CD4-positive, alpha-beta T cell treated with Interferon gamma for 1 hour (primary cell): ENCODE measurements at places on chromosomes 13 and 19.

DNA sequence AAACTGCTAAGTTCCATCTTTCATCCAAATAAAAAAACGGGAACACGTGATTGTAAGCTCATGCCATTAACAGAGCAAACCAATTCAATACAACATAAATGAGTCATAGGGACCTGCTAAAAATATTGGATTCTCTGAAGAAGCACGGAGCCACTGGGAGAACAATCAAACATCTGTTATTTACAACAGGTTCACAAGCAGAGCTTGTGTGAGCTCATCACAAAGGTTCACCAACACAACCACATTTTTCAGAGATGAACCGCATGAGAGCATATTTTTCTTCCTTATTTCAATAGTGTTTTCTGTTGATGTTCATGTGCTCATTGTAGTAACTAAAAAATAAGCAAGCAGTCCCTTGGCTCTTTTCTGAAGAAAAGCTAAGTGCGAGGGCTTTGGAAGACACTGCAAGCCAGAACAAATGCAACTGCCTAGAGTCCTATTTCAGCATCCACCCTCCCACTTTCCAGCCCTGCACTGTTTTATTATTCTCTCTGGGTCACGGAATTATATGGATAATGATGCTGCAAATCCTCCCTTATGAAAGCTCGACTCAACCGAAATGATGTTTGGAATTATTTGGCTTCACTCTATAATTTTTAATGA, 545.8 kb downstream of the LIG4 start:
- DNase-seq = no peak

- no peak for DNase-seq
These were observed 67.7 kb upstream of the LSM14A start for GRCh38 chr19:34104557-34104956.

- DNase-seq = no peak
These were observed 13.2 kb downstream of the SPACA6 start for GRCh38 chr19:51706296-51706695.

GRCh38 chr13:110107568-110108347, 199.2 kb downstream of the COL4A1 start:
- DNase-seq = no peak

- DNase-seq = no peak
These were observed 33.6 kb upstream of the EDNRB start for GRCh38 chr13:77952276-77952675.

- no peak for DNase-seq
These were observed 74.9 kb upstream of the MTIF3 start for GRCh38 chr13:27524981-27525975.

DNA sequence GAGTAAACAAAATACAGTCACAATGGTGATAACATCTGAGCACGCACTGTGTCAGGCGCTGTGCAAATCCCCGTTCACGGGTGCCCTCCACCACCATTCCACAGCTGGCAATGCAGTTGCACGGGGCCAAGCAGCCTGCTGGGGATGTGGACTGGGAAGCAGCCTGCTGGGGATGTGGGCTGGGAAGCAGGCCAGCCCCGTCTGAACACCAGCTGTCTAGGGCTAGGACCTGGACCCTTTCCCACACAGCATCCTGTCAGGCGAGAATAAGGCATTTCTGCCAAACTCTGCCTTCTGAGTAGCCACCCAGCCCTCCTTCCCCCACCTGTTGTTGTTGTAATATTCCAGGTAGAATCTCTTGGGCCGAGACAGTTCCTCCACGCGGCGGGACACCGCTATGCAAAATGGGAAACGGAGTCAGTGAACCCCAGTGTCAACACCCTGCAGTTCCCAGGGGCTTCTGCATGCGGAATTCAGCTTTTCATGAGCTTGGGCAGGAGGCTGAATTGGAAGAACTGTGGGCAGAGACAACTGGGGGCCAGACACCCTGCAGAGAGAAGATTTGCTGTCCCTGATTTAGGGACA, 27.8 kb upstream of the MIER2 start:
- DNase-seq = no peak

DNA sequence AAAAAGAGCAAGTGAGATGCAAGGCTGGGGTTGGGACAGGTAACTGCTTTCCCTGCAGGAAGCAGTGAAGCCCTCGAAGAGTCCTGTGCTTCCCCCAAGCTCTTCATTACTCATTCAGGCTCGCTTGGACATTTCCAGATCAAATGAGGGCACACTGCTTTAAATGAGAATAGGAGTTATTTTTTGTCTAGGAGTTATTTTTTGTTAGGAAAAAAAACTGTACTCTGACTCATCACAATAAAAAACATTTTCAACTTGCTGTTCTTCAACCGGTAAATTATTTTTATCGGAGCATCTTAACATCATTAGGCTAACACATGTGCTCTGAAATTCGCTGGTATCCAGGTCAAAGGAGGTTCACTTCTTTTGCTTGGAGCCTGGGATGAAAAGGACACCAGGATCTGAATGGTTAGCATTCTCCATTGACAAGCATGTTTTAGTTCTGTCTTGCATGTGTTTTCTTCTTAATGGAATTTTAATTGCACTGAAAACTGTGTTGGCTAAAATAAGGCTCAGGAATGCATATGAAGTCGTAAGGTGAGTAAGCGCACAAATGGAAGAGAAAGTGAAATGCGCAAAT, 80.7 kb upstream of the STK24 start:
- no peak for DNase-seq

DNA sequence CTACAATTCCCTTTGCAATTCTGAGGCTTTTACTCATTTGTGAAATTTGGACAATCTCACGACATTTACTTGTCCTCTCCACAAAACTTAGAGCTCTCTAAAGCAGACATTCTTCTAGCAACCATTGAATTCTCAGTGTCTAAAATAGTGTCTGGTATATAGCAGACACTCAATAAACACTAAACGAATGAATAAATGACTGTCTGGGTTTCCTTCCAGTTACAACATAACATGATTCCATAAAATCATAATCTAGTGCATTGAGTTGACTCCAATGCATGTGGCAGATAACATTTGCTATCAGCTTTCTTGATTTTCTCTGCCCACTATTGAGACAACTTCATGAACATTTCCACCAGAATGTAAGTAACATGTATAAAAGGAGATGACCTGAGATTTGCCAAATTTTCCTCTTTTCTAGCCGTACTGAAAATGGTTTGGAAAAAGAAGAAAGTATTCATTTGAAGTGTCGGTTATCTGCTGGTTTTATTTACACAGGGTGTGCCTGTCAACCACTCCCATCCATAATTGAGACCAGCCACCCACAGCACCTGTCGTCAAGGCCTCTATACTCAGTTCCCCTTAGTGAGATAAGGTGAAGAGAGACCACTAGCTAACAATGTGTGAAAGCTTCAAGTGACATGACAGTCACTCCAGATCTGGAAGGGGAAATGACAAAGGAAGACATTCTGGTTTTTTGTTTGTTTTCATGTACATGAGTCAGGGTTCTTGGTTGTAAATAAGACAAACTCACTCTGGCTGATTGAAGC, 4.8 kb upstream of the SERP2 start:
- DNase-seq = no peak

DNA sequence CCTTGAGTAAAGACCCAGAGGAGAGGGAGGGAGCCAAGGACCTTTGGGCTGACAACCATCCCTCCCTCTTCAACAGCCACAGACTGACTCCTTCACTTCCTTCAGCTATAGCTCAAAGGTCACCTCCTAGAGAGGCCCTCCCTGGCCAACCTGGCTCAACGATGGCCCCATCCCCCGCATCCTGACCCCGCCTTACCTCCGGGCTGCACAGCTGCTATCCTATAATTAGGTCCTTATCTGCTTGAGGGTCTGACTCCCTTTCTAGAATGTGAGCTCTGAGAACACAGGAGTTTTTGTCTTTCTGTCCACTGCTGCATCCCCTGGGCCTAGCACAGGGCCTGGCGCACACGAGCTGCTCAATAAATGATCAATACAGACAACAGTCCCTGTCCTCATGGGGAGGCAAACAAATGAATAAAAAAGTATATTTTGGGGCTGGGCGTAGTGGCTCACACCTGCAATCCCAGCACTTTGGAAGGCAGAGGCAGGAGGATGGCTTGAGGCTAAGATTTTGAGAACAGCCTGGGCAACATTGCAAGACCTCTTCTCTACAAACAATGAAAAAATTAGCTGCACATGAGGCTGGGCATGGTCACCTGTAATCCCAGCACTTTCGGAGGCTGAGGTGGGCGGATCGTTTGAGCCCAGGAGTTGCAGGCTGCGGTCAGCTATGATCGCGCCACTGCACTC, 6.6 kb upstream of the LGALS4 start:
- no peak for DNase-seq

GRCh38 chr19:54109651-54110050, 5.8 kb downstream of the TFPT start:
- no peak for DNase-seq

DNA sequence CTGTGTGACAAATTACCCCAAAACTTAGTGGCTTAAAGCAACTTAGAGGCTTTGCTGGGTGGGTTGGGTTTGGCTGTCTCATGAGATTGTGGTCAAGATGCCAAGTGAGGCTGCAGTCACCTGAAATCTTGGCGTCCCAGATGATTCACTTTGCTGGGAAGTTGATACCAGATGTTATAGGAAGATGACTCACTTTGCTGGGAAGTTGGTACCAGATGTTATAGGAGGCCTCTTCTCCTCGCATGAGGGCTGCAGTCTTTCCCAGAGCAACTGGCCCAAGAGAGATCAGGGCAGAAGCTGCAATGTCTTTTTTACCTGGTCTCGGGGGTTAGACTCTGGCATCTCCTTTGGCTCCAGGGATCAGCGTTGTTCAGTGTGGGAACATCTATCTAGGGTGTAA, 16.8 kb downstream of the TEX29 start:
- no peak for DNase-seq

DNA sequence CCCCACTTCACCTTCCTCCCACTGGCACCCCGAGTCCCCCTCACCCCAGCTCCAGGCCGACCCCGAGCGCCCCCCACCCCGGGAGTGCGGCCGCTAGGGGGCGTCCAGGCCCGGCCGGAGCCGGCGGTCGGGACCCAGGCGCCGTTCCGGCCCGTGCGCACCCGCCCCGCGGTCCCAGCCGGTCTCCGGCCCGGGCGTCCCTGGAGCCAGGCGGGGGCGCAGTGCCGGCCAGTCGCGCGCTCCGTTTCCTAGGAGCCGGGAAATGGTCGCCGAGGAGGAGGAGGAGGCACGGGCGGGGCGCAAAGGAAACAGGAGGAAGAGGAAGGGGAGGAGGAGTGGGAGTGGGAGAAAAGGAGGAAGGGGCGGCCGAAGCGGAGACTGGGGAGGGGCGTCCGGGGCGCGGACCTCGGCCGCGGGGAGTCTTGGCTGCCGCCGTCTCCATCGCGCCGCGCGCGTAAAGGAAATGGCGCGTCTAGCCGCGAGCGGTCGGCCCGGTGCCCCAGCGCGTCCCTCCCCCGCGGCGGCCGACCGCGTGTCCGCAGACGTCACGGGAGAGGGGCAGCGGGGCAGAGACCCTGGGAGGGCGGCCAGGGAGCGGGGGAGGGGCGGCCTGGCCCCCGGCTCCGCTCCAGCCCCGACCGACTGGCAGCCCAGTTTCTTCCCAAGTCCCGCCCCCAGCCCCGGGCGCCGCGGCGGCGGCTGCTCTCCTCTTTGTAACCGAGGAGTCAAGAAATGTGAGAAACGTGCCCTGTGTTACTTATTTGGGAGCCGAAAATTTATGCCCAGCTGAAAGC, 1.1 kb upstream of the KCTD15 start:
- peak; percentile 41 for DNase-seq

DNA sequence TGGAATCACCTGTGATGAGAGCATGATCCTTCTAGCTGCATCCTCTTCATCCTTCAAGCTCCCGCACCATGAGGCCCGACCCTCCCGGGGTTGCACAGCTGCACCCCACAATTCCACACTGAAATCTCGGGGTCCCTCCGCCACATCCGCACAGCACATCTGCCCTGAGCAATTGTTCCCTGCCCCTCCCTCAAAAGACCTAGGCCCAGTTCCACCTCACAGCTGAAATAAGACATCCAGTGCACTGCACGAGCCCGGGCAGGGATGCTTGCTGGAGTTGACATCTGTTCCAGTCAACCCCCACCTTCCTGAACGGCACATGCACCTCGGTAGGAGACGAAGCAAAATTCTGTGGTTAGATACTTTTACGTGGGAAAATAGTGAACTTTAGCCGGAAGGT, 14.7 kb upstream of the SOX1 start:
- DNase-seq = no peak

- no peak for DNase-seq
These were observed 2448.7 kb upstream of the PCDH20 start for GRCh38 chr13:63864171-63864902.

GRCh38 chr13:94232161-94232950, 247.1 kb downstream of the DCT start:
- DNase-seq = no peak

DNA sequence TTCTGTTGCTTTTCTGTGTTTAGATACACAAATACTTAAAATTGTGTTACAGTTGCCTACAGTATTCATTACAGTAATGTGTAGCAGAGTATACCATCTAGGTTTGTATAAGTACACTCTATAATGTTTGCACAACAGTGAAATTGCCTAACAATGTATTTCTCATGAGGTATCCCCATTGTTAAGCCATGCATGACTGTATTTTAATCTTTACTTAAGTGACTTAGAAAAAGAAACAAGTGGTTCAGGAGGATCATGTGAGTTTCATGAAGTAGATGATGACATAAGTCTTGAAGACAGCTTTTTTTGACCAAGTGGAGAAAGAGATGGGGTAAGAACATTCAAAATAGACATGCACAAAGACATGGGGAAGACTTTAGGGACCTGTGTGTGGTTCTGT, 8.4 kb upstream of the KCTD4 start:
- DNase-seq = no peak

- DNase-seq = no peak
These were observed 5.4 kb upstream of the ARGLU1 start for GRCh38 chr13:106573284-106573846.

DNA sequence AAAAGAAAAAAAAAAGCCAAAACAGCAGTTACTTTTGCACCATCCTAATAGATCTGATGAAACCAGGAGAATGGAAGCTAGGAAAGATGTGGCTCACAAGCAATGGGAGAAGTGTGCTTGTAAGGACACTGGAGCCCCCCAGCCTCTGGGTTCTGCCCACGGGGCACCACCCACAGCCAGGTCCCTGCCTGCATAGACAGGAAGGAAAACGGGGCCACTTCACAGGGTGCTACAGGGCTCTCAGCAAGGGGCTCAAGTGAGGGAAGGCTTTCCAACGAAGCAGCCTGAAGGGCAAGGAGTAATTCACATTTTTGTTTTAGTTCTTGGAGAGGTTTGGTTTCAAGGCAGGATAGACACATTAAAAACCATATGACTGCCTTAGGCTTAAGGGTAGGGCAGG, 42.7 kb downstream of the BRD4 start:
- no peak for DNase-seq

DNA sequence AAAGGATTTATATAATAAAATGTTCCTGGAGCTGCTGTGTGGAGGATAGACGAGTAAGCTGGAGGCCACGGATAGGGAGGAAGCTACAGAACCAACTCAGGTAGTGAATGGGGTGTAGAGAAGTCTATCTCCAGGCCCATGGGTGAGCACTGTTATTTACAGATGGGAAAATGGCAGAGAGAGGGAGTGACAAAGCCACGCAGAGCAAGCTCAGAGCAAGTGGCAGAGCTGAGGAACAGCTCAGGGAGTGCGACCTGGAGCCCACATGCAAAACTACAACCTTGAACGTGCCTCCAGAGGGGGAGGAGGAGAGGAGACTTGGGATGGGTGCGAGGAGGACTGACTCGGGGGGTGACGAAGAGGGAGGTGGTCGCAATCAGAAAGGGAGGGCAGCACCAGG, 13.4 kb upstream of the RSPH6A start:
- no peak for DNase-seq

GRCh38 chr19:51599084-51599483, 28.0 kb downstream of the ZNF175 start:
- DNase-seq = no peak

GRCh38 chr13:79401259-79402070, 4.6 kb downstream of the RBM26 start:
- no peak for DNase-seq

- DNase-seq = peak; percentile 71
These were observed at the start of gene ZNF154 for GRCh38 chr19:57708641-57709361. Gene ZNF154 (minus strand): TSS chr19:57709204. CDS start chr19:57708971, 233 bp downstream.
